ENCODE measurements at places on chromosomes 11 and 22. TPM values are rescaled to one million over a fixed set of nuclear protein-coding genes. Genes with fewer than 3 reads are reported as not detected.

DNA sequence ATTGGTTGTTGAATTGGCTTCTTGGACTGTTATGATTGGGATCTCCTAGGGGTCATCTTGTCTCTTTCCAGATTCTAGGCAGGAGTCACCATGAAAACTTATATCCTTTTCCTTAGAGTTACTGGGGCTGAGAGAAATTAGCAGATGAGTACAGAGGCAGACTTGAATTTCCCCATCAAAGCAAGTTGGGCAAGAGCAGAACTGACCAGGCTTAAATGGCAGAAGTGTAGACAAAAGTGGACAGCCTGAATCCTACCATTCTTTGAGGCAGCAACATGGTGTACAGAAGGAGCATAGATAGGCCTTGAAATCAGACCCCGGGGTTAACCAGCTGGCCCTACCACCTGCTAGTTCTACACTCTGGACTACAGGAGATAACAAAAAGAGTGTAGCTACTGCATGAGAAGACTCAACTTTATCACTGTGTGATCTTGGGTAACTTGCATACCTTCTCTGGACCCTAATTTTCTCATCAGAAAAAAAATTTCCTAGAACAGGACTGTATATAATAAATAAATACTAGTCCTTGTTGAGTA lies 427.4 kb upstream of the CADM1 start:
- DNase-seq, result no peak

- DNase-seq, result no peak
Observed at GRCh38 chr11:118319337-118319707, 14.8 kb downstream of the CD3E start.

- DNase-seq, result no peak
Observed at GRCh38 chr11:9651899-9652748, 11.8 kb upstream of the SWAP70 start.

DNA sequence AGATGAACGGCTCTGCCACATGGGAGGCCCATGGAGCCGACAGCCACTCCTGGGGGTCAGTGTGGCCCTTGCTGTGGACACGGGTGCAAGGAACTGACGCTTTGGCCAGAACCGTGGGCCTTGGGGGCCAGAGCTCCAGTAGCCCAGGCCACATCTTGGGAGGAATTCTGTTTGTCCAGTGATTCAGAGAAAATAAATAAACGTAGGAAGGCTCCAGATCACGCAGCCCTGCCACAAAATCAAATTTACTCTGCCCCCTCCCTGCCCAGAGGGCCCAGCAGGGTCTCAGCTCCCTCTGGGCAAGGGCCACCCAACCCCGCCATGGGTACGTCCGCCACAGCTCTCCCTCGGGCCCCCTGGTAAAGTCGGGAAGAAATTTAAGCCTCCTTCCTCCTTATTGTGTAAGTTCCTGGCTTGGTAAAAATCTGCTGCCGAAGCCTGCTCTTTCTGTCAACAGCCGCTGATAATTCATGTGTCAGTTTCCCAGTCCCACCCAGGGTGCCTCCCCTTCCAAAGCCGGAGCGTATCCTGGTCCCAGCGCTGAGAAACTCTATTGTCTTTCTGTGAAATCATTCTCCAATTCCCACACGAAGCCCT lies 6.9 kb upstream of the MUC5AC start:
- DNase-seq, result no peak

DNA sequence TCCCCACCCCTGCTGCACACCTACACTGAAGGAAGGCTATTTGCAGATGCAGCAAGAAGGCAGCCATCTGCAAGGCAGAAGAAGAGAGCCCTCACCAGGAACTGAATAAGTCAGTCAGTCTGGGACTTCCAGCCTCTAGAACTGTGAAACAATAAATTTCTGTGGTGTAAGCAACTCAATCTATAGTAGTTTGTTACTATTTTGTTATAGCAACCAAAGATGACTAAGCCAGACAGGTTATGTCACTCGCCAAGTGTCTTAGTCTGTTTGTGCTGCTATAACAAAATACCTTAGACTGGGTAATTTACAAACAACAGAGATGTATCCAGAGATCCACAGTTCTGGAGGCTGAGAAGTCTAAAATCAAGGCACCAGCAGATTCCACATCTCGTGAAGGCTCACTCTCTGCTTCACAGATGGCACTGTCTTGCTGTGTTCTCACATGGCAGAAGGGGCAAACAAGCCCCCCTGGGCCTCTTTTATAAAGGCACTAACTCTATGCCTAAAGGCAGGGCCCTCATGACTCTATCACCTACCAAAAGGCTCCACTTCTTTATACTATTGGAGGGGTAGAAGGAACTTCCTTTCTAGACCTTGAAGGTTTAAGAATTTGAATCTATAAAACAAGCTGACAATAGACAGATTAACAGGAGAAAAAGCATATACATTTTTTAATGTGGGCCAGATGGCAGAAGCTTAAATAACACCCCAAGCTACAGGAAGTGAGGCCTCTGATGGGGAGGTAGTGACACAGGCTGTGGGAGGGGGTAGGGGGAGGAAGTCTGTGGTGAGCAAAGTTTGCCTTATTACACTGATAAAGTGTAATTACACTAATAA lies 12.3 kb downstream of the APOL6 start:
- DNase-seq, result no peak

DNA sequence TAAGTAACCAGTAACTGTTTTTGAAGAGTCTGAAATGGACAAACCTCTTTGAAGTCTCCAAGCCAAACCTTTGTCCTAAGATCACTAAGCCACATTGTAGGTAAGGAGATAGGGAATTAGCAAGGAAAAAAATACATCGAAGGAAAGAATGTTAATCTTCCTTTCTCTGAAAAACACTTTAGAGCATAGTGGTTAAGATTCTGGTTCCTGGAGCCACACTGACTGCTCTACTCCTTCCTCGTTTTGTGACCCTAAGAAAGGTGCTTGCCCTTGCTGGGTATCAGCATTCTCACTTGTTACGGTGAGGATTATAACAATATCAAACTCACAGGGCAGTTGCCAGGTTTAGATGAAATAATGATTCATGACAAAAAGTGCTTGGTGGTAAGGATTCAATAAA lies 104.0 kb downstream of the SIK3 start:
- DNase-seq, result no peak

DNA sequence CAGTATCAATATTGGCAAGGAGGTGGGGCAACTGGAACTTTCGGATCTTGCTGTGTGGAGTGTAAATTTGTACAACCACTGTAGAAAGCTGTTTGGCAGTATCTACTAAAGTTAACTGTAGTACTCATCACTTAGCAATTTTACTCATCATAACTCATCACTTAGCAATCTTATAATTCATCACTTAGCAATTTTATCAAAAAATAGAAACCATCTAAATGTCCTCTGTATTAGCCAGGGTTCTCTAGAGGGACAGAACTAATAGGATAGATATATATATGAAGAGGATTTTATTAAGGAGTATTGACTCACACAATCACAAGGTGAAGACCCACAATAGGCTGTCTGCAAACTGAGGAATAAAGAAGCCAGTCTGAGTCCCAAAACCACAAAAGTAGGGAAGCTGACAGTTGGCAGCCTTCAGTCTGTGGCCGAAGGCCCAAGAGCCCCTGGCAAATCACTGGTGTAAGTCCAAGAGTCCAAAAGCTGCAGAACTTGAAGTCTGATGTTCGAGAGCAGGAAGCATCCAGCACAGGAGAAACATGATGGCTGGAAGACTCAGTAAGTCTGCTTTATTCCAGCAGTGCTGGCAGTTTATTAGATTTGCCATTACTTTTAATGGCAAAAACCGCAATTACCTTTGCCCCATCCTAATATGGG lies 92.9 kb upstream of the USP47 start:
- DNase-seq, result no peak

- DNase-seq, result no peak
Observed at GRCh38 chr11:29129844-29130243, 887.0 kb downstream of the KCNA4 start.

GRCh38 chr11:117754030-117754429 lies 43.0 kb downstream of the DSCAML1 start:
- DNase-seq, result no peak

- DNase-seq, result no peak
Observed at GRCh38 chr11:57370251-57370650, 10.7 kb downstream of the PRG3 start.

GRCh38 chr11:84437071-84437980 lies 1151.2 kb upstream of the CCDC90B start:
- no peak for DNase-seq

DNA sequence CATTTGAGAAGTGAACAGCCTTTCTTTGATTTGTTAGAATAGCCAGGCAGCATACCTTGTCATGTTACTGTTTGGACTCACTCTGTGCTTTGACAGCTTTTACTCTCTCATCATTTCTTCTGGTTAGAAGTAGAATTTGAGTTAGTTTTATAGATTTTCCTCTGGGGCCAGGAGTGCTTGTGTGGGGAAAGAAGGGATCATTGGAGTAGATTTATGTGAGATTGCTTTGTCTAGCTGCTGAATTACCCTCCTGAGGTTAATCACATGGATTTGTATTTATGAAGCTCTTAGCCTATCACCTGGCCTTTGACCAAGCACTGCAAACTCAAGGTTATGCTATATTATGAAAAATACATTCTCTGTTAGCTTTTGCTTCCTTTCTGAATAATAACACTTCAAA lies 54.3 kb downstream of the SWAP70 start:
- DNase-seq, result no peak

DNA sequence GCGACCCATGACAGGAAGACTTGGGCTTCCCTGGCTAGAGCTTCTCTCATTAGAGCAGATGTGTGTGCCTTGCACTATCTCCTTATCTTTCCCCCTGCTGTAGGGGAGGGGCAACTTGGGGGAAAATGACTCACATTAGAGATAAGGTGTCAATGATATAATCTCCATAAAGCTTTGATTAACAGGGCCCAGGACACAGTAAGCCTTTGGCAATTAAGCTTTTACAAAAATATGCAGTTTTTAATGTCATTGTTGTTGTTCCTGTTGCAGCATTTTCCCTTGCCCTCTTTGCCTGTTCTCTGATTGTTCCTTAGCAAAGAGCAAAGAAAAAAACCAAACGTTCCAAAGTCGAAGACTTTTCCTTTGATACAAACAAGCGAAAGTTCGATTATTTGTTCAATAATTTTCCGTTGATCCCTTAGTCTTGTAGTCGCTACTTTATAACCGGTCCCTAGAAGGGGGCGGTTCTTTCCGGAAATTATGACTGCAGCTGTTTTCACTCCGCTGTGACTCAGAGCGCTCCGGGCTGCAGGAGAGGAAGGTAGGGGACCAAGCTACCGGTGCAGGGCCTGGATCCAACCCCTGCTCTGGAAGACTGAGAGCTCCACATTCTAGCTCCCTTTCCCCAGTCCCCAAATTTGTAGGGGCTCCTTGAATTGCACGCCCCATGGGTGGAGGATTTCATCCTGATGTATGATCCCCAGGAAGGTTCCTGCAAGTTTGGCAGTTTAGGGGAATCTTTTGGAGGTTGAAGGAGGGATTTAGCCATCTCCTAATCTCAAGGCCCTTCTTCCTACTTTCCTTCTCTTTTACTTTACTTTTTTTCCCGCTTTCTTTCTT lies at the start of gene VWA5A:
Gene VWA5A (plus strand): TSS at position 509 of the 840 bp plus-strand sequence. CDS start 2,062 bp downstream, outside the sequence.
- DNase-seq, result peak; percentile 80

- no peak for DNase-seq
Observed at GRCh38 chr11:58813693-58814092, 30.8 kb downstream of the GLYATL2 start.

DNA sequence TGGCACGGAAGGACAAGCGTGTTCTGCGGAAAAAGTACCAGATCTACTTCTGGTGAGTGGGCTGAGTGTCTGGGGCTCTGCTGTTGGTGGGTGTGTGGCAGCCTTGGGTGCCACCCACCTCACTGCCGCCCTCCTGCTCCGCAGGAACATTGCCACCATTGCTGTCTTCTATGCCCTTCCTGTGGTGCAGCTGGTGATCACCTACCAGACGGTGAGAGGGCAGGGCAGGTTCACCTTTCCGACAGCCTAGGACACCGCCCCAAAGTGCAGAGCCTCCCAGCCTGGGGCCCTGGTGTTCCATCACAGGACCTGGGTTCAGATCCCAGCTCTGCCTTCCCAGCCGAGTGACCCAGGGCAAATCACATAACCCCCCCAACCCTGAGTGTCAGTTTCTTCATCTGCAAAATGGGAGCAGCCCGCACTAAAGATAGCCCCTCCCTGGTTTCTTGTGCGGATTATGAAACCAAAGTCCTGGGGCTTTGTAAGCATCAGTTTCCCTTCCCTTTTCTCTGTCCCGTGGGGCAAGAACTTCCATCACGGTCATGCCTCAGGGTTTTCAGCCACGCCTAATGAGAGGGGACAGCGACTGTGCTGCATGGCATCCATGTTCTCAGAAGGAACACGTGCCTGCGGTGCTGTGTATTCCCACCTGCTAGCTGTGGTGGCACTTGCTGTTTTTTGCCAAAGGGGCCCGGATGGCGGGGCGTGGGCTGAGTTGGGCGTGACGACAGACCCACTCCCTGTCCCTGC lies 9.8 kb upstream of the TAGLN start:
- DNase-seq, result no peak

DNA sequence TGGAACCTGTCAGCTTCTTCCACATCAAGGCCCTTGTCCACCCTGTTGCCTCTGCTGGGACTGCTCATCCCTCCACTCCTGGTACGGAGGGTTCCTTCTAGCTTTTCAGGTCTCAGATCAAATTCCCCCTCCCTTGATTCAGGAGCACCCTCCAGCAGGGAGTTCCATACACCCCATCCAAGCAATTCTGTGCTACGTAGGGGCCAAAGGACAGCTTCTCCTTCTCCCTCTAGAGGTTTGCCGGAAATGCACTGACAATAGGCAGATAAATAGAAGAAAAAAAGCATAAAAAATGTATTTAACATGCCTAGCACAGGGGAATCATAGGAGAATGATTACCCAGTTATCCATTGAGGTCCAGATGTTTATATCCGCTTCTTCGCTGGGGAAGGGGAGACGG lies 3.3 kb upstream of the CARD10 start:
- DNase-seq, result no peak

DNA sequence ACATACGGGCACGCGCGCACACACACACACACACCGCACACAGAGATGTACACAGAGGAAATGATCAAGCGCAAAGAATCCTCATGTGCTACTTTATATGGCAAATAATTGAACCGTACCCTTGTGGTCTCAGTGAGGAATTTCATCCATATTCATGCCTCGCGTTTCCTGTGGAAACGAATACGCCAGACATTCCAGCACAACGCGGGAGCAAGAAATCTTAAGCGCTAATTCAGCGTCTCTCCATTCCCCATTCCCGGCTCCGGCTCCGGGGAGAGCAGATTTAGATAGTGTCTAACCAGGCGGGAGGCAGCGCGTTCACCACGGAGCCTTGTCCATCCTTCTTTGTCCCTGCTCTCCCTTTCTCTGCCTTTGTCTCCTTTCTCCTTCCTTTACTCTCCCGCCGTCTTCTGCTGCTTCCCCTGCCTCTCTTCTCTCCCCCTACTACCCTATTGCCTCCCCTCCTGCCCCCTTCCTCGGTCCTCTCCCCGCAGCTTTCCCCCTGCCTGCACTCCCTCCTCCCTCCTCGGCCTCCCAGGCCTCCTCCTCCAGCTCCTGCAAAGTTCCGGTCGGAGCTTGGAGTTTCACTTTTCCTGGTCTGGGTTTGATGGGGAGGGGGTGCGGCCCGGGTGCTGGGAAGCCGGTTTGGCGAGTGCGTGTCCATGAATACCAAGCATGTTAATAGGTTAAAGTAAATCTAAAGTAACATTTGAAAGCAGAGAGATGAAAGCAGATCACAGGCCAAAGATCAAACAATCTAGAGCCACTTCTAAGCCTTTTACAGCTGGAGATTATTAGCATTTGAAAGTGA lies 579.3 kb downstream of the BUD13 start:
- DNase-seq, result peak; percentile 64

C11orf16 gene
- not detected for total RNA-seq

GLYAT gene
- total RNA-seq, result not detected

ZNF214 gene
- 12.5 TPM for total RNA-seq

GRAMD1B gene
- 5.9 TPM for total RNA-seq

APOA4 gene
- total RNA-seq, result not detected

GPR152 gene
- total RNA-seq, result not detected

CCDC73 gene
- total RNA-seq, result 0.05 TPM

MRGPRF gene
- total RNA-seq, result 48.5 TPM

OR51B2 gene
- 1.7 TPM for total RNA-seq

MICALL1 gene
- 22.7 TPM for total RNA-seq

All from urinary bladder (tissue), 4 donors.